Cardiac muscle cell (in vitro differentiated cells and primary cell): ENCODE measurements at places on chromosomes 2 and 18. TPM values are rescaled to one million over a fixed set of nuclear protein-coding genes. Genes with fewer than 3 reads are reported as not detected.

SOCS6 gene
- 17.5 and 24.1 TPM in 2 replicates for total RNA-seq

DNA sequence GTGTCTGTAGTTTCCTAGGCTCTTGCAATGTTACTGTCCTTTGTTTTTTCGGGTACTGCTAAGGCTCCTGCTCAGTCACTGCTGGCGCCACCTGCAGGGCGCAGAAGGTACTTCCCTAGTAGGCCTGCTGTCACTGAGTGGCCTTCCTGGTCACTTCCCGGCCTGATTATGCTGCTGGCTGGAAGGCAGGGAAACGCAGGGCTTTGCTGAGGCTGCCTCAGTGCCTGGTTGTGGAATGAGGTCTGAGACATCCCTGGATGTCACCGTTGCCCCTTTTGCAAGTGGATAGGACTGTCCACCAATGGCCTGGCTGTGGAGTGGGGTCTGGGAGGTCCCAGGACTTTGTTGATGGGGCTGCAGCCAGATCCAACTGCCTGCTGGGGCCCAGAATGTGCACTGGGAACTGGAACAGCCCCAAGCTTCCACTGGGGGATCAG is 13.1 kb downstream of the DAW1 start:
- DNase-seq, result peak; percentile 70
- H3K4me3 ChIP-seq, result no peak overlapping the region
- no peaks in the 10 kb centered on the region for H3K36me3 ChIP-seq
- H3K4me1 ChIP-seq, result no peaks in the 10 kb centered on the region
- no peak overlapping the region for H3K27ac ChIP-seq

GRCh38 chr2:128981353-128981752 is 662.7 kb upstream of the HS6ST1 start:
- H3K4me1 ChIP-seq, result no peaks in the 10 kb centered on the region
- no peaks in the 10 kb centered on the region for H3K27me3 ChIP-seq
- H3K36me3 ChIP-seq, result no peaks in the 10 kb centered on the region
- no peak overlapping the region for H3K27ac ChIP-seq

DNA sequence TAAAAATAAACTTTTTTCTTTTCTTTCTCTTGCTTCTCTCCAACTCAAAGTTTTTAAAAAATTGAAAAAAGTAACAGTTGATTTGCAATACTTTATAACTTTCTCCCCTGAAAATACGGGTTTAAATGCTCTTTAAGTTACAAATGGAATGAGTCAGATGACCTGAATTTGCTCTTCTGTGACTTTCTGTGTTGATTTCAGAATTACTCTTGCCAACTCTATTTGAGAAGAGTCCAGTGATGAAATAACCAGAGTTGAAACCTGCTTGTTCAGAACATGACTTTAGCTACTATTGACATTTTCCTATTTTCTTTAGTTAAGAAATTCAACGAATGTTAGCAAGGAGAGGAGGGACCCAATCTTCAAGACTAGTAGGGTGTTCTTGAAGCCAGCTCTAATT is 146.1 kb upstream of the ZSWIM2 start:
- no peaks in the 10 kb centered on the region for H3K27me3 ChIP-seq
- H3K27ac ChIP-seq, result no peak overlapping the region
- H3K4me1 ChIP-seq, result peaks cover 5% of the 10 kb centered on the region
- H3K4me3 ChIP-seq, result no peak overlapping the region
- peak; percentile 59 for DNase-seq

GRCh38 chr18:25516747-25517498 is 165.0 kb upstream of the ZNF521 start:
- H3K27ac ChIP-seq, result no peak overlapping the region
- no peak overlapping the region for H3K4me3 ChIP-seq
- no peaks in the 10 kb centered on the region for H3K36me3 ChIP-seq
- no peaks in the 10 kb centered on the region for H3K4me1 ChIP-seq
- H3K27me3 ChIP-seq, result no peaks in the 10 kb centered on the region

DNA sequence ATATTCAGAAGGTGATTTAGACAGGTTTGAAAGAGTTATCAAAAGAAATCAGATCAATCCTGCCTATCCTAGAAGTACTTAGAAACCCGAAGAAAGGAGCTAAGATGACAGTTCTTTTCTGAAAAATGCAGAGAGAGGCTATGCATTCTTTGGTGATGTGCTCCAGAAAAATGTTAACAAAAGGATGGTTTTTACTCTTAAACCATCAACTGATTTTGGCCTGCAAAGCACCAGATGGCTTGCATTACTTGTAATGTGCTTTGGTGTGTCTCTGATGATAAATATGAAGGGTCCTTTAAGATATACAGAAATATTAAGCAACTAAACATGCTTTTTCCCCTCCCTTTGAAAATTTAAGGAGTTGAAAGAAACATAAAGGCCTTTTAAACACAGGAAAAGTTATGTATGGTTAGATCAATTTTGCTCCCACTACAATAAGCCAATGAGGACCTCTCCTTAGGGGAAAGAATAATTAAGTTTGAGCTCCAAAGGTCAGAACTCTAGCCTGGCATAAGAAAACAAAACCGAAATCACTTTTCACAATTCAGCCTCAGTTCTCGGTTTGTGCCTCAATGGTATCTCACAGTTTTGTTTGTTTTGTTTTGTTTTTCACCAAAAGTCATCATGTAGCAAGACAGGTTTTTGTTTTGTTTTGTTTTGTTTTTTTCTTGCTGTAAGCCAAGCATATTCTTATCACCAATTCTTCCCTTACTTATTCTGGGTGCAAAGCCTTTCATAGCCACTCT is 302.4 kb upstream of the NT5C1B start:
- no peak overlapping the region for H3K27ac ChIP-seq
- no peaks in the 10 kb centered on the region for H3K36me3 ChIP-seq
- H3K4me3 ChIP-seq, result no peak overlapping the region
- H3K4me1 ChIP-seq, result peaks cover 8% of the 10 kb centered on the region
- H3K27me3 ChIP-seq, result no peaks in the 10 kb centered on the region
- no peak for DNase-seq
